ENCODE measurements at places on chromosomes 1 and 21.

DNA sequence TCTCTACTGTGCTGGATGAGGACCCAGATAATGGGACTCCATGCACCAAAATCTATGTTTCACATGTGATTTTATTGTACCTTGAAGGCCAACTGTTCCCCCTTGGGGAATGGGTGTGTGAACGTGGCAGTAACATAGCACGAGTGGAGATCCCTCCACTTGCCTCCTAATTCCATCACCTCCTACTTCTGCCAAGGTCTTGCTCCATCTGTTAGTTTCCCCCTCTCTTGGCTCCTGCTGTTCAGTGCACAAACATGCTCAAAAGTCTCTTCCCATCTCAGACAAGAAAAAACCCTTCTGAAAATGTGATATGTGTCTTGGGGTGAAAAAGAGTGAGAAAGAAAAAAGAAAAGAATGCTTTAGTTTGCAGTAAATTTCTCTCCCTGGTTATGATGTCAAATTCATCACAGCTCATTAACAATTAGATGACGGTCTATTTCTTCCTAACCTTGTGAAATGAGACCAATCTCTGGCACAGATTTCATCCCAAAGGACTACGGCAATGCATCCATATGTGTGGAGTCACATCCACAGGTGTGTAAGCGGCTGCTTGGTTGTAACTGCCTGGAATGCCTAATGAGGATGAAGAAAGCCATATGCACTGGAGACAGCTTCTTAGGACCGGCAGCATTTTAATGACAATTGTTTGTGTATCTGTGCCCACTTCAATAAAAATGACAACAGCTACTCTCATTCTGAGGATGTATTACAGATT lies 79.3 kb upstream of the DIRAS3 start:
- DNase-seq, result no peak

GRCh38 chr1:19623523-19623922 lies 20.6 kb upstream of the NBL1 start:
- no peak for DNase-seq

- DNase-seq, result peak; percentile 87
Observed at GRCh38 chr1:119613769-119614720, 34.0 kb downstream of the ZNF697 start.

DNA sequence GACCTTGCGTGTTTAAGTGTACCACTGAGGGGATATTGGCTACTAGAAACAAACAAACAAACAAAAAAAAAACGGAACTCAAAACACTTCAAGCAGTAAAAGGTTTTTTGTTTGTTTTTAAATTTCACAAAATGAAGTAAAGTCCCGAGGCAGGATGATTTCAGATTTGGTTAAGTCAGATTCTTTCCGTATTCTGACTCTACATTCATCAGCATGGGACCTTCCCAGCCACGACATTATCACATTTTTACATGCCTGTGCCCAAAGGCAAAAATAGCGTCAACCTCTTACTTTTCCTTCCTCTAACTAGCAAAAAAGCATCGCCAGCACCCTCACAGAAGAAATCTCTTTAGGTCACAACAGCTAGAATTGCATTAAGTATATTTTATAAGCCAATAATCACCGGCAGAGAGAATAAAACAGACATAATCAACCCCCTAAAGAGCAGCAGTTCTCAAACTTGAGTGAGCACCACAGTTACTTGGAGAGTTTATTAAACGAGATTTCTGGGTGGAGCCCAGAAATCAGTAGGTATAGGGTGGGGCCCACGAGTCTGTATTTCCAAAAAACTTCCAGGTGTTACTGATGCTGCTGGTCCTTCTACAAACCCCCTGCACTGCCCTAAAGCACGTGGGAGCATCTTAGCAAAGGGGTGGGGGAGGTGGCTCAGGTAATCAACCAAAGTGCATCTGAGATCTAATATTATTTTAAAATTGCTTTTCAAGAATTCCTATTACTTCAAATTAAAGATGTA lies 227.6 kb downstream of the RGS7 start:
- DNase-seq, result no peak

DNA sequence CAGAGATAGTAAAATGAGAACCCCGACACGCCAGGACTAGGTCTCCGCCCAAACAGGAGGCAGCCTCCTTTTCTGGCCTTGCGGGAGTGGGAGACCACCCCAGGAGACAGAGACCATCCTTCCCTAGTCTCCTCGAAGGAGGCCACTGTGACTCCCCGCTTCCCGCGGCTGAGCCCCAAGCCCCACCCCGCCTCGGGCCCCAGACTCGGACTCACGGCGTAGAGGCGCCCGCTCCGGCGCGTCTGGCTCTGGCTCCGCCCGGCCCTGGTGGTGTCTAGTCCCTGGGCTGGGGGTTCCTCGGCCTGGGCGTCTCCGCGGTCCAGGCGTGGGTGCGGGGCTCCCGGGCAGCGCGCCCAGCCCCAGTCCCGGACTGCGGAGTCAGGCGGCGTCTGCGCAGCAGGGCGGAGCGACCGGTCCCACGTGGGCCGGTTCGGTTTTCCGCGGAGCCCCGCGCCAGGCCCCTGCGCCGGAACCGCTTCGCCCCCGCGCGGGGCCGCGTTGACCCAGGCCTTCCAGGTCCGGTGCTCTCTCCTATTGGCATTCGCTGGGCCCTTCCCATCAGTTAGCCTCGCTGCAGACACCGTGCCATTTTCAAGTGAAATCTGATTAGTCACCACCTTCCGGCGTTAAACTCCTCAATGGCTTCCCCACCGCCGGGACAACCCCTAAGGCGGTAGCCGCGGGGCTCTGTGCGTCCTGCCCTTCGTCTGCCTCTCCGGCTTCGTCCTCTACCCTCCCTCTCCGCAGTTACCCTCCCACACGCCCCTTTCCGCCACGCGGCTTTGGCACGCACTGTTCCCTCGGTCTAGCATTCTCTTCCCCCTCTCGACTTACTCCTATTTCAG lies at the start of gene C1orf216:
Gene C1orf216, minus strand, starts transcription at position 393 of the 845 bp plus-strand sequence. CDS start 2,563 bp downstream, outside the sequence.
- peak; percentile 77 for DNase-seq

DNA sequence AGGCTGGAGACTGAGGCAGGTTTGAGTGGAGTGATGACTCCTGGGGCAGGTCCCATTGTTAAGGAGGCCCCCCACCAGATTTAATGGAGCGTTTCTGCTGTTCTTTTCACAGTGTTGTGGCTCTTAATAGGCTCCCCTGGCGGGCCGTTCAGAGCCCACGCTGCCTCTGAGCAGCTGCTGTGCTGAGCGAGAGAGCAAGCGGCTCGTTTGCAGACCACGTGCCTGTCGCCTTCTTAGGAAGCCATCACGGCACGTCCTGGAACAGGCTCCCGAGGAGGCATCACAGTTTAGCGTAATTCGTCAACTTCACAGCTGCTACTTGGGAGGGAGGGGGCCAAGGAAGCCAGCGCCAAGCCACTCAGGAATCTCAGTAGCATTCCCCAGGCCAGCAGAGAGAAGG lies 70.5 kb upstream of the CTTNBP2NL start:
- DNase-seq, result no peak

GRCh38 chr1:116131866-116132605 lies 20.8 kb downstream of the MAB21L3 start:
- no peak for DNase-seq

GRCh38 chr1:106659490-106660244 lies 396.8 kb upstream of the PRMT6 start:
- DNase-seq, result no peak

DNA sequence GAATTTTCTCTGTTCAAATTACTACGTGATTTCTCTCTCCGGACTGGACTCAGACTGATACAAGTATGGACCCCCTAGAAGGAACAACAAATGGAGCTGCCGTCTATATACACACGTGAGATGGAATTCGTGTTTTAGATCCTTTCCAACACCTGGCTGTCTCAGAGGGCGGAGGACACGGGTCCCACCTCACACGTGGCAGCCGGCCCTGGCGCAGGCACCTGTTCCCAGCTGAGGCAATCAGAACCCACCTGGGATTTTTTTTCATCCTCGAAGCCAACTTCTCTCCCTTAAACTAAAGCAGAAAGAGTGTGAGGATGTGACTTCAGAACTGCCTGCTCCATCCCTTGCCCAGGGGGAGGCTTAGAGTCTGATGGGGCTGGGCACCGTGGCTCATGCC lies 34.1 kb upstream of the SCCPDH start:
- DNase-seq, result peak; percentile 50

GRCh38 chr1:214441119-214441518 lies 110.3 kb downstream of the PTPN14 start:
- peak; percentile 89 for DNase-seq

- DNase-seq, result no peak
Observed at GRCh38 chr21:16457498-16457897, 727.7 kb downstream of the USP25 start.

DNA sequence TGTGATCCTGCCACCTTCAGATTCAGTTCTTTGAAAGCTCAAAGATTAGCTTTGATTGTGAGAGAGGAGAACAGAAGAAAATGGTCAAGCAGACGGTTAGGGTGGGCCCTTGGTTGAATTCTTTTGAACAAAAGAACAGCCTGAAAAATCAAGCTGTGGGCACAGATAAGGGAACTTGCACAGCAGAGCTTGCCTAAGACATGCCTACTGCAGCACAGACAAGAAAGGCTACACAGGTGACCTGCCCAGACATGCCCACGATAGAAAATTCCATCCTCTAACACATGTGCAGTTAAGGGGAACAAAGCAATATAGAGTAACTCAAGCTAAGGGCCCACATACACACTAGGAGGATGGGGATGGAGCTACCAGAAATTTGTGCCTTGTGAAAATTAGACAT lies 512.5 kb upstream of the LRRC7 start:
- DNase-seq, result no peak

DNA sequence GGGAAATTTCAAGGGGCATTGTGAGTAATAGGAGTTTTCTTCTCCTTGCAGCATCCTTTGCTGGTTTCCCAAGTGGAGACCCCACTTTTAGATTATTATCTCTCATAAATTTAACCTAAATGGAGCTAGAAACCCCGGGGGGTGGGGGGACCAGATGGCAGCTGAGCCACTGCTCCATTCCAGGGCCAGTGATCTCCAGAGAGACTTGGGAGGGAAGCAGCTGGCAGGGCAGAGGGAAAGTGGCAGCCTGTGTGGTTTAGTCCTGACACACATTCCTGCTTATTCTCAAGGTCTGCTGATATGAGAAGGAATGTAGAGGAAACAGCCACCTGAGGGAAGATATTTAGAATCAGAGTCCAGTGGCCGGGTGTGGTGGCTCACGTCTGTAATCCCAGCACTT lies 16.3 kb downstream of the PCP4L1 start:
- DNase-seq, result no peak

DNA sequence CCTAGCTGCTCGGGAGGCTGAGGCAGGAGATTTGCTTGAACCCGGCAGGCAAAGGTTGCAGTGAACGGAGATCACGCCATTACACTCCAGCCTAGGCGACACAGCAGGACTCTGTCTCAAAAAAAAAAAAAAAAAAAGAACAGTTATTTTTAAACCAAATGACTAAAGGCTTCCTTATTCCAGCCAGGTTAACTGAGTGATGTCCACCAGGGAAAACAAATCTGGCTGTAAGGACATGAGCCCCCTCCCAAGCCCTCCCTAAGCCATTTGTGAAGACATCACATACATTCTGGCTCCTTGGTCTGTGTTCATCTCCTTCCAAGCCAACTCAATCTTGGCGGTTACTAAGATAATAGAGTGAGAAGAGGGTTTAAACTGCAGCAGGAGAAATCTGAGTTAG lies 8.2 kb downstream of the TMCC2 start:
- DNase-seq, result no peak

- DNase-seq, result no peak
Observed at GRCh38 chr1:213295860-213296259, 244.8 kb downstream of the RPS6KC1 start.

GRCh38 chr21:42389449-42389835 lies 6.4 kb downstream of the TMPRSS3 start:
- no peak for DNase-seq

- DNase-seq, result no peak
Observed at GRCh38 chr1:206463137-206463536, 7.1 kb upstream of the IKBKE start.

DNA sequence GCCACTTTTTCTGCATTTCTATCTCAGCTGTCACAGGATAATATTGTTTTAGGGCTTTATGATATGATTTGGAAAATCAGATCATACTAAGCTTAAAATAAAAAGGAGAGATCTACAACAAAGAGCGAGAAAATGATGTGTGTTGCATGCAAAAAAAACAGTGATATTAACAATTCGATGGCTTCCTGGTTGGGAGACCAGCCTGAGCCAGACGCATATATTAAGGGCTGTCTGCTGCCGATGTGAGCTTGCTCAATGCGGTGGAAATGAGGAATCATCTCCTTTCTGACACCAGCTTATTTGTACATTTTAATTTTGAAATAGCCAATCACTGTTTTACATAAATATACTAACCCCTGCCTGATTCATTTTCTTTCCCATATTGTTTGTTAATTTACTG lies 862.6 kb downstream of the USP25 start:
- no peak for DNase-seq

GRCh38 chr1:228849011-228849541 lies 113.8 kb downstream of the RHOU start:
- no peak for DNase-seq

DNA sequence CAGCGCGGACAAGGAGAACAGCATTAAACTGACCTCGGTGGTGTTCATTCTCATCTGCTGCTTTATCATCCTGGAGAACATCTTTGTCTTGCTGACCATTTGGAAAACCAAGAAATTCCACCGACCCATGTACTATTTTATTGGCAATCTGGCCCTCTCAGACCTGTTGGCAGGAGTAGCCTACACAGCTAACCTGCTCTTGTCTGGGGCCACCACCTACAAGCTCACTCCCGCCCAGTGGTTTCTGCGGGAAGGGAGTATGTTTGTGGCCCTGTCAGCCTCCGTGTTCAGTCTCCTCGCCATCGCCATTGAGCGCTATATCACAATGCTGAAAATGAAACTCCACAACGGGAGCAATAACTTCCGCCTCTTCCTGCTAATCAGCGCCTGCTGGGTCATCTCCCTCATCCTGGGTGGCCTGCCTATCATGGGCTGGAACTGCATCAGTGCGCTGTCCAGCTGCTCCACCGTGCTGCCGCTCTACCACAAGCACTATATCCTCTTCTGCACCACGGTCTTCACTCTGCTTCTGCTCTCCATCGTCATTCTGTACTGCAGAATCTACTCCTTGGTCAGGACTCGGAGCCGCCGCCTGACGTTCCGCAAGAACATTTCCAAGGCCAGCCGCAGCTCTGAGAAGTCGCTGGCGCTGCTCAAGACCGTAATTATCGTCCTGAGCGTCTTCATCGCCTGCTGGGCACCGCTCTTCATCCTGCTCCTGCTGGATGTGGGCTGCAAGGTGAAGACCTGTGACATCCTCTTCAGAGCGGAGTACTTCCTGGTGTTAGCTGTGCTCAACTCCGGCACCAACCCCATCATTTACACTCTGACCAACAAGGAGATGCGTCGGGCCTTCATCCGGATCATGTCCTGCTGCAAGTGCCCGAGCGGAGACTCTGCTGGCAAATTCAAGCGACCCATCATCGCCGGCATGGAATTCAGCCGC lies 2.5 kb downstream of the S1PR1 start:
- no peak for DNase-seq
